ENCODE measurements at places on chromosomes 2 and 18.

DNA sequence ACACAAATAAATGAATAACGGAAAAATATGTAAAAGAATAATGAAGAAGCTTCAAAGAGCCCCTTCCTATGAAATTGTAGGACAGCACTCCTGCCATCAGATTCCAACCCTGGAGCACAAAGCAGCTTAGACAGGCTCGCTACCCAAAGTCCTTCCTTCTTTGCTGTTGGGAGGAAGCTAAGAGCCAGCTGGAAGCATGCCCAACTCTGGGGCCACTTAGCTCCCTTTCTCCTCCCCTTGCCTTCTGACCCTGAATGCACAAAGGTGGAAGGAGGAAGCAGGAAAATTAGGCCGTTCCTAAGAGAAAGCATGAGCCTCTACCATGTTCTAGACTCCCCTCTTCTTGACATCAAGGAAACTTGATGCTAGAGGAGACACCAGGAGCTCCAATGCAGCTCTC is 700.8 kb downstream of the RNF144A start:
- no peak for DNase-seq

GRCh38 chr2:173749315-173749714 is 215.9 kb downstream of the SP3 start:
- no peak for DNase-seq

DNA sequence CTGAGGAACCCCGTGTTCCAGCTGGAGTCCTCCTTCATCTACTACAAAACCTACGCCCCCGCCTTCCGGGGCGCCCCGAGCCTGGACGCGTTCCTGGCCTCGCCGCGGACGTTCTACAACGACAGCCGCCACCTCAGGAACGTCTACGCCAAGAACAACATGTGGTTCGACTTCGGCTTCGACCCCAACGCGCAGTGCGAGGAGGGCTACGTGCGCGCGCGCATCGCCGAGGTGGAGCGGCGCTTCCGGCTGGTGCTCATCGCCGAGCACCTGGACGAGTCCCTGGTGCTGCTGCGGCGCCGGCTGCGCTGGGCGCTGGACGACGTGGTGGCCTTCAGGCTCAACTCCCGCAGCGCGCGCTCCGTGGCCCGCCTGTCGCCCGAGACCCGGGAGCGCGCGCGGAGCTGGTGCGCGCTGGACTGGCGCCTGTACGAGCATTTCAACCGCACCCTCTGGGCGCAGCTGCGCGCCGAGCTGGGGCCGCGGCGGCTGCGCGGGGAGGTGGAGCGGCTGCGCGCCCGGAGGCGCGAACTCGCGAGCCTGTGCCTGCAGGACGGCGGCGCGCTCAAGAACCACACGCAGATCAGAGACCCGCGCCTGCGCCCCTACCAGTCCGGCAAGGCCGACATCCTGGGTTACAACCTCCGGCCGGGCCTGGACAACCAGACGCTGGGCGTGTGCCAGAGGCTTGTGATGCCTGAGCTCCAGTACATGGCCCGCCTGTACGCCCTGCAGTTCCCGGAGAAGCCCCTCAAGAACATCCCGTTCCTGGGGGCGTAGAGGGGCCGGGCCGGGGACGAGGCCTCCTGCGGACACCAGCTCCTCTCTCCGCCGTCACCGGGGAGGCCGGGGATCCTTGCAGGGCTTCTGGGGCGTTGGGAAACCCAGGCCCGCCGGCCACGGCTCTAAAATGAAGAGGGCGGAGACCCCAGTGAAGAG is 5.3 kb upstream of the NEU4 start:
- peak; percentile 39 for DNase-seq

GRCh38 chr2:127051116-127052056 is 55.6 kb downstream of the BIN1 start:
- no peak for DNase-seq

- no peak for DNase-seq
Measured at GRCh38 chr2:207970147-207970825, 55.0 kb downstream of the PLEKHM3 start.

GRCh38 chr2:145260081-145260480 is 740.2 kb upstream of the ZEB2 start:
- DNase-seq = peak; percentile 53

DNA sequence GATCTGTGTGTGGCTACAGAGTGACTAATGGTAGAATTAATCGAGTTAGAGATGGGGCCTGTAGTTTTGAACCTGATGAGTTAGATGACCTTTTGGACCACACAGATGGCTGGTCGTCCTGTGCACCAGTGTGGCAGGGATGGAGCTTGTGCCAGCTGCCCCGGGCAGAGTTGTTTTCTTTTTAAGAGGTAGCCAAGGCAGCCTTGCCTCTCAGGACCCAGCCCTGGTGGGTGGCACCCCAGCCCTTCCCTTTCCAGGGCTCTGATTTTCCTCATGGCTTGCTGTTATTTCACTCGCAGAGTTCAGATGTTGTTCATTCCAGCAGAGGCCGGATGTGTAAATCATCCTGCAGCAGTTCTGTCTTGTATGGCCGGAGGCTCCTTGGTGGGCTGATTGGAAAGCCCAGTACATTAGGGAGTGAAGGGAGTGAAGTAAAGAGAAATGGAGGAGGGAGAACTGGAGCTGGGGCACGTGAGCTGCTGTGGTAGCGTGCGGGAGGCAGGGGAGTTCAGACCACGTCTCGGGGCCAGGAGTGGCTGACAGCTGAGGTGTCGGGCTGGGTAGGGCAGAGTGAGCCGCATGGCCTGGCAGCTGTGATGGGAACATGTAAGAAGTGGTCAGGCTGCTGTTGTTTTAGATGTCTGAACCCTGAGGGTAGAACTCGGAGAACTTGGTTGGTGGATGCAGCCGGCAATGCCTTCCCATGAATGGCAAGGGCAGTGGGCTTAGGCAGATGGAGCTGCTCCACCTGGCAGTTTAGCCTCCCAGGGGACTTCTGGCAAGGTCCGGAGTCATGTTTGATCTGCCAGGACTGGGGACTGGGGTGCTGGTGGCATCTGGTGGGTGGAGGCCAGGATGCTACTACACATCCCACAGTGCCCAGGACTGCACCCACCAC is 28.8 kb downstream of the ASAP2 start:
- DNase-seq = no peak

- DNase-seq = no peak
Measured at GRCh38 chr2:139613264-139613663, 833.1 kb upstream of the NXPH2 start.

- peak; percentile 75 for DNase-seq
Measured at GRCh38 chr2:171086352-171087290, 74.1 kb downstream of the TLK1 start.

DNA sequence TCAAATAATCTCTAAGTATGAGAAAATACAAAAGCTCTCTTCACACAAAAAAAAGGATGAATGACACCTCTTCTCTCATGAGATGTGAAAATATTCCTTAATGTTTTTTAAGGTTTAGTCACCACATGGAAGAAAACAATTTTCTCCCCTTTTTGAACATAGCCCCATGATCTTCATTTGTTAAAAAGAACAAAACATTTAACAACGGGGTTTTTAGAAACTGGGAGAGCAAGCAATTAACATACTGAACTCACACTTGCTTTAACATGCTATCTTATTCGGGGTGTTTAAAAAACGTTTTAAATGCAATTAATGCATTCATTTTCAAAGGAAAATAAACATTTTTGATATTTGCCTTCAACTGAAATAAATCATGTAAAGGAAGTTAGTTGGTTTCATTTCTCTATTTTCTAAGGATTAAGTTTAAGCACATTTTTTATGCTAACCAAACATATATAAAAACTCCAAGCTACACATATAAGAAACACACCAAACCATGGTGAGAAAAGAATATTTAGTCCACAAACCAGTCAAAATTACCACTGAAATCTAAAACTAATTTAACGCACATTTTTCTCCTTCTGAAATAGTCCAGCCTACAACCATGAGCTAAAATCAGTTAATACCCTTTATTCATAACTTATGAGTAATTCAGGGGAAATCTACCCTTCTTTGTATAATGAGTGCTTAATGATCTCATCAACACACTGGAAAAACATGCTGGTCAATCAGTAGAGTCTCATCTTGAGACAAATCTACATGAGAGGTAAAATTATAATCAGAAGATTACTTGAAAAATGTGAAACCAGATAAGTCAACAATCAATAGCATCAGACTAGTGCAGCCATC is 8.2 kb downstream of the FBXO11 start:
- no peak for DNase-seq

GRCh38 chr2:154696810-154697417 is 1.6 kb upstream of the KCNJ3 start:
- no peak for DNase-seq

DNA sequence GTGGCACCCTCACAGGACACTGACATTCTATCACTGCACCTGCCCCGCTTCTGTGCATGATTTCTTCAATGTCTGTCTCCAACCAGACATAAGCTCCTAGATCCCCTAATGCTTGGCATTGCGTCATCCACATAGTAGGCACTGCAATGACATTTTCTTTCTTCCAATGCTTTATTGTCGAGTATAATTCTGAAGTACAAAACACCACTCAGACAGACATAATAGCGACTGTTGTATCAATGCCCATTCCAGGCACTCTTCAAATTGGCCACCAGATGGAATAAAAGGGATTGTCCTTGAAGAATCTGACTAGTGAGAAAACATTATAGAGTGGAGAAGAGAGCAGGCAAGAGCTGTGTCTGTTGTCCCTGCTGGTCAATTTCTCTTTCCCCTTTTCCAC is 89.0 kb downstream of the LPIN1 start:
- peak; percentile 17 for DNase-seq

DNA sequence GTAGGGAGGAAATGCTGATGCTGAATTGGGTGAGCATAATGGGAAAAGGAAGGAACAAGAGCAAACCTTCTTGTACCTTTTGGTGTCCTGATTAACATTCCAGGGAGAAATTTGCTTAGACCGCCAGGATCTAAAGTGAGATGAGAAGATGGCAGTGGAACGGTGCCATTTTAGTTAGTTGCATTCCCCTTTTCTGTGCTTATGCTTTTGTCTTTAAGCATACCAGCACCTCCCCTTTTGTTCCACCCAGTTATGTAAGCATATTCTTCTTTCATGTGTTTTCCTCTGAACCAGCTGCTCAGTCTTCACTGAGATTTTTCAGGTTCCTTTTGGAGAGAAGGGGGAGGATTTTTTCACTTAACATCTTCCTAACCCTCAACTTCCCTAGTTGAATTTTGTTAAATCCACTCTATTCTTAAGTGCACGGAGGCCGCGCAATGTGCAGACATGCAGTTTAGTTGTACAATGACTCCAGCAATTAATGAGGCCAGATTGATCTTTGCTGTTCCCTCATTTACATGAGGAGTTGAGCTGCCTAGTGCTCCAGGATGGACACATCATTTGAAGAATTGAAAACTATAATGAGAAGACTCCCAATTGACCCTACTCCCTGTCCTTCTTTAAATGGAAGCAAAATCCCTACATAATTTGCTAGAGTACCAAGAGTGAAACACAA is 73.9 kb downstream of the MAP4K4 start:
- no peak for DNase-seq

GRCh38 chr2:11303290-11304013 is 41.0 kb downstream of the ROCK2 start:
- DNase-seq = peak; percentile 22

GRCh38 chr2:219123356-219124135 is 37.1 kb downstream of the NHEJ1 start:
- DNase-seq = no peak

DNA sequence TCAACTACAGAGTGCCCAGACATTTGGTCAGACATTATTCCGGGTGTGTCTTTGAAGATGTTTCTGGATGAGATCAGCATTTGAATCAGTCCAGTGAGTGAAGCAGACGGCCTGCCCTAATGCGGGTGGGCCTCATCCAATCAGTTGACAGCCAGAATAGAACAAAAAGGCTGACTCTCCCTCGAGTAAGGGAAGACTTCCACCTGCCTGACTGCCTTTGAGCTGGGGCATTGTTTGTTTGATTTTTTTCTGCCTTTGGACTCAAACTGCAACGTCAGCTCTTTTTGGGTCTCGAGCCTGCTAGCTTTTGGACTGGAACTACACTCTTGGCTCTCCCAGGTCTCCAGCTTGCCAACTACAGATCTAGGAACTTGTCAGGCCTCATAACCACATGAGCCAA is 111.7 kb upstream of the AGAP1 start:
- DNase-seq = no peak

Data from hematopoietic multipotent progenitor cell treated with erythropoietin and hydrocortisone succinate and interleukin-3 and kit ligand, for 8 days (in vitro differentiated cells).